SJCRH30 (cell line): ENCODE measurements at places on chromosomes 2 and 18. TPM values are rescaled to one million over a fixed set of nuclear protein-coding genes. Genes with fewer than 3 reads are reported as not detected.
A peak's percentile ranks its signal among the peaks of the same experiment; 100 is the strongest.

Gene CRIM1
- 10.2 and 12.6 TPM in 2 replicates for total RNA-seq

Gene AMER3
- total RNA-seq, result not detected in 2 replicates

Gene MORN2
- total RNA-seq, result 16.7 and 18.2 TPM in 2 replicates

GRCh38 chr2:83221258-83221657 is 1237.8 kb downstream of the SUCLG1 start:
- H3K4me1 ChIP-seq, result no peaks in the 10 kb centered on the region
- H3K27me3 ChIP-seq, result no peaks in the 10 kb centered on the region; the same call in 1 of the 2 replicates
- H3K4me3 ChIP-seq, result no peak overlapping the region

DNA sequence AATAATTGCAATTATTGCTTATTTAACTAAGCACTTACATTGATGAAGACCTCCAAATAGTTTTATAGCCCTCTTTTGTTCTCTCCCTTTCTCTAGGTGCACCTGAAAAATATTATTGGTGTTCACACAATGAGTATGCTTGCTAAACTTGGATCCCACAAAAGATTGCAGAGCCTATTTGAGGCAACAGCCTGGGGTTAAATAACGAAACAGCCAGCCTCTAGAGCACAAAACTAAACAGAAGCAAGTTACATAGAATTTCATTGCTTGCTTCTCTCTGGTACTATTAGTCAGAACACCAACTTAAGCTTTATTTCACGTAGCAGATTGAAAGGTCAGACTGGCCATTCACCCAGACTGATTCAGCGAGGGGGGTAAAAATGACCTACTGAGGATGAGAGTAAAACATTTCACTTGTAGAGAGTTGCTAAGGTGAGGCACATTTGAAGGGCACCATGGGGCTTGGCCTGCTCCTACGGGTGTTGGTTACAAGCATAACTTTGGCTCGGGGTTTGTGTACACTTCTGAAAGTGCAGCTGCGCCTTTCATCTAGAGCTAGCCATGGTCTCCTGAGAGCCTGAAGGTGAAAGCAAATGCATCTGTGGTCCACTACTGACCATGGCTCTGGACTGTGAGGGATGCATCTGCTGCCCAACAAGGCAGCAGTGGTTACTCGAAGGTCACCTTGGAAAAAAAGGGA is 225.1 kb upstream of the LRRTM1 start:
- H3K27ac ChIP-seq, result no peak overlapping the region
- no peaks in the 10 kb centered on the region for H3K36me3 ChIP-seq
- H3K4me1 ChIP-seq, result no peaks in the 10 kb centered on the region
- no peak overlapping the region for H3K4me3 ChIP-seq

DNA sequence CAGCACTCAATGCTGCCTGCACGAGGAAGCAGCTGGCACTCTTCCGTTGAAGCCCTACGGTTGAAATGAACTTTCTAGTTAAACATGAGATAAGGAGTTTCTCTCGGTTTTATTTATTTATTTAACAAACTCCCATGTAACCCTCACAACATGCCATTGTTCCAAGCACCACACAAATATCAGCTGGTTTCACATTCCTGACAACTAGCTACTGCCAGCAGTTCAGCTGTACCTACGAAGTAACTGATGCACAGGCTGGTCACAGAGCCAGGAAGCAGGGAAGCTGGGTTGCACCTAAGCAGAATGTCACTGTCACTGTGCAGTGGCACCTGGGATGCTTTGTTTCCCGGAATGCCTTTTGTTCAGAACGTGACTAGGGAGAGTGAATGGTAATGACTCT is 18.1 kb downstream of the TIMM21 start:
- H3K27ac ChIP-seq, result no peak overlapping the region
- H3K27me3 ChIP-seq, result no peaks in the 10 kb centered on the region

- H3K27me3 ChIP-seq, result no peaks in the 10 kb centered on the region
- no peak overlapping the region for H3K4me3 ChIP-seq
- peak; percentile 60 for DNase-seq
- H3K4me1 ChIP-seq, result peaks cover 12% of the 10 kb centered on the region; the same call in 1 of the 2 replicates
- no peak overlapping the region for H3K27ac ChIP-seq
- H3K36me3 ChIP-seq, result no peaks in the 10 kb centered on the region
Measured at GRCh38 chr2:54899576-54900200, 150.6 kb downstream of the RTN4 start.

GRCh38 chr2:239669899-239670460 is 269.2 kb upstream of the HDAC4 start:
- no peaks in the 10 kb centered on the region for H3K36me3 ChIP-seq
- no peaks in the 10 kb centered on the region for H3K4me1 ChIP-seq
- no peak overlapping the region for H3K4me3 ChIP-seq
- H3K27ac ChIP-seq, result no peak overlapping the region
- peaks cover 3% of the 10 kb centered on the region for H3K27me3 ChIP-seq
- no peak for DNase-seq

DNA sequence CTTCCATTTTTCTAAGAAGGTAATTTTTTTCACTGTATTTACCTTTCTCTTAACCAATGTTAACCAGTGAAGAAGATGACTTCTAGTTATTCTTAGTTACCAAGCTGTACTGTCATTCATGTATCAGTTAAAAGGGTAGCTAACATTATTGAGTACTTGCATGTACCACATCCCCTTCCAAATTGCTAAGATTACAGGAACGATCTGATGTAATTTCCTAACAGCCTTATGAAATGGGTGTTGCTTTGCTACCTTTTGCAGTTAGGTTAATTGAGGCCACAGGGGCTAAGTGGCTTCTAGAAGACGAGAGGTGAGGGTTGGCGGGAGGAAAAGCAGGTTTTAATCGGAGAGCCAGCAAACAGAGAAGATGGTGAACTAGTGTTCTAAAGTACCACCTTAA is 1.8 kb upstream of the SULT6B1 start:
- no peaks in the 10 kb centered on the region for H3K36me3 ChIP-seq
- no peaks in the 10 kb centered on the region for H3K4me1 ChIP-seq
- no peak overlapping the region for H3K27ac ChIP-seq
- DNase-seq, result no peak
- no peak overlapping the region for H3K4me3 ChIP-seq

GRCh38 chr18:79979843-79980242 is 8.5 kb downstream of the TXNL4A start:
- H3K4me1 ChIP-seq, result no peaks in the 10 kb centered on the region
- H3K36me3 ChIP-seq, result no peaks in the 10 kb centered on the region; the same call in 1 of the 2 replicates
- no peak for DNase-seq
- H3K4me3 ChIP-seq, result no peak overlapping the region
- no peak overlapping the region for H3K27ac ChIP-seq
- H3K27me3 ChIP-seq, result no peaks in the 10 kb centered on the region

DNA sequence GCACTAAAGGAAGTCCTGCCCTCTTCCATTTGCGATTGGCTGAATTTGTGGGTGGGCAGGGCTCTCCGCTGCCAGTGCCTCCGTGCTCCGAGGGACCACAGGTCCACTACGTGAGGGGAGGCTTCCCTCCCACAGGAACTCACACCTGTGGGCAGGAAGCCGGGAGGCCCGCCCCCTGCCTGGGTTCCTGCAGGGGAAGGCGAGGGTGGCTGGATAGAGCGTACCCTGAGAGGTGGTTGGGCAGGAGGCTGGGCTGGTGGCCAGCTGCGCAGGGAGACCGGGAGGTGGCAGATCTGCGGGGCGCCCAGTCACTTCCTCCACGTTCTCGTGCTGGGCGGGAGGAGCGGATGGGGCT is 47.0 kb upstream of the PTH2R start:
- no peak overlapping the region for H3K27ac ChIP-seq
- no peaks in the 10 kb centered on the region for H3K27me3 ChIP-seq
- no peak overlapping the region for H3K4me3 ChIP-seq
- DNase-seq, result no peak

DNA sequence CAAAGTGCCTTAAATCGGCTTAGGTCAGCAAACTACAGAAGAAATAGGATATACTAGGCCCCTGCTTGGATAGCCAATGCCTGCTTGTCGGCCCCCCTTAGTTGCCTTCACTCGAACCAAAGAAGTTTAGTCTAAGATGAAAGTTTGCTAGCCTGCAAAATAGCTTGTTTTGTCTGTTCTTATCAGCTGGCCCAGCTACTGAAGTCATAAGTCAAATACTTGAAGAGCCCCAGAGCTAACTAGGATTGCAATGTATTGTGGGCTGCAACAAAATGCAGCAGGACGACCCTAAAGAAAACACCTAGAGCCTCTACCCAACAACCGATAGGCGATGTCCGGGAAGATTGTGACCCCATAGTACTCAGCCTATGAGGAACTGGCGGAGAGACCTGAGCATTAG is 183.5 kb upstream of the HS6ST1 start:
- no peaks in the 10 kb centered on the region for H3K27me3 ChIP-seq
- no peaks in the 10 kb centered on the region for H3K36me3 ChIP-seq
- no peak overlapping the region for H3K4me3 ChIP-seq
- no peak for DNase-seq
- H3K4me1 ChIP-seq, result peaks cover 17% of the 10 kb centered on the region

DNA sequence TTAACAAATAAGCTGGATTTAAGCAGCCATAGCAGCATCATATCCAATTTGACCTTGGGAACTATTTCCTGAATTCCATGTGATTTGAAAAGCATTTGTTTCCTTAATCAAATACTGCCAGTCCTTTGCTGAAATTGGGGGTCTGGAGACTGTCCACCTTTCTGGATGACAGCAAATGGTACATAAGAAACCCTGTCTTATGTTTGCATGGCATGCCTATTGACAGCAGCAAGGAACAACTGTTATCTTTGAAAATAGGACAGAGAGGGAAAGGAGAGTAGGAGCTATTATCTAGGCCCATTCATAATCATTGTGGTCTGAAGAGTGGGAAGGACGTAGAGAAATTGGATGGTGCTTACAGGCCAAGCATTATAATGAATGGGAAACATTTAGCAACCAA is 129.2 kb upstream of the CTNNA2 start:
- no peaks in the 10 kb centered on the region for H3K36me3 ChIP-seq
- no peak overlapping the region for H3K27ac ChIP-seq
- no peak overlapping the region for H3K4me3 ChIP-seq
- no peak for DNase-seq

DNA sequence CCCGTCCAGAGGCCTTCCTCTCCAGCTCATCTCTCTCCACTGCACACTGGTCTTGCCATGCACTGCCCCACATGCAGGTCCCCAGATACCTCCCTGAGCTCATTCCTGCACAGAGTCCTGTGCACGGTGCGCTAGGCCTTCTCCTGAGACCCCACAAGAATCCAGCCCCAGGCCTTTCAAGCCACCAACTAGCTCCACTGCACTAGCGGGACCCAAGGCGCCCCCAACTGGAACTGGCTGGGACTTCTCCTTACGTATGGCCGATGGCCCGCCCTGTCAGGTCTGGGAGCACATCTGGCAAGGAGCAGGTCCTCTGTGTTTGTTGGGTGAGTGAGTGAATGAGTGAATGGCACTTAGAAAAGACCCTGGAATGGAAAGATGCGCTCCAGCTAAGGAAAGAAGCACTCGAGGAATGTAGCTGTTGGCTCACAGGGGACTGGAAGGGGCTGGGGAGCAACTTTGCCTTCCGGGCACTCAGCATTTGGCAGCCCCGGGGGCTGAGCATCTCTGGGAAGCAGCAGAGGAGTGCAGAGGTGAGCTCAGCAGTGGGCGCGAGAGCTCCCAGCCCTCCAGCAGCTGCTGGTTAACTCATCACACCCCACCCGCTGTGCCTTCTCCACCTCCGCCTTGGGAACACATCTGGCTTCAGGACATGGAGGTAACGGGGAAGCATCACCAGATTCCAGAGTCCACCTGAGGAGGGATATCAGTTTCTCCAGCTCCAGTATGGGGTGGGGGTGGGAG is 223.1 kb downstream of the GLI2 start:
- H3K4me1 ChIP-seq, result peaks cover 4% of the 10 kb centered on the region
- H3K27ac ChIP-seq, result no peak overlapping the region
- no peak overlapping the region for H3K4me3 ChIP-seq
- H3K27me3 ChIP-seq, result no peaks in the 10 kb centered on the region
- H3K36me3 ChIP-seq, result peaks cover 2% of the 10 kb centered on the region; the same call in 1 of the 2 replicates

DNA sequence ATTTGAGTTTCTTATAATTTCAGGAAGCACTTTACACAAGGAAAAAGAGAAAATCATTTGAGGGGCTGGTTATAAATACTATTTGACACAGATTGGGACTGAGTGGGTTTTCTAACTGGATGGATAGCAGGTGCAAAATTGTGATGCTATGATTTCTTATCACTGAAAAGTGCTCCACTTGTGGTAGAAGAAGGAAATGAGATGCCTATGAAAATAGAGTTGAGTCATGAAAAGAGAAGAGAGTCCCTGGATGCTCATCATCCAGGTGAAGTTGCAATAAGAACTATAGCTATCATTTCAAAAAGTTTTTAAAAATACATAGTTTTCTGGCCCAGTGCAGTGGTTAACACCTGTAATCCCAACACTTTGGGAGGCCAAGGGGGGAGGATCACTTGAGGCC is 39.4 kb upstream of the NFE2L2 start:
- DNase-seq, result no peak
- H3K27me3 ChIP-seq, result no peaks in the 10 kb centered on the region

GRCh38 chr2:19158211-19158610 is 200.2 kb downstream of the OSR1 start:
- H3K4me3 ChIP-seq, result no peak overlapping the region
- no peaks in the 10 kb centered on the region for H3K4me1 ChIP-seq
- no peaks in the 10 kb centered on the region for H3K27me3 ChIP-seq
- no peaks in the 10 kb centered on the region for H3K36me3 ChIP-seq

DNA sequence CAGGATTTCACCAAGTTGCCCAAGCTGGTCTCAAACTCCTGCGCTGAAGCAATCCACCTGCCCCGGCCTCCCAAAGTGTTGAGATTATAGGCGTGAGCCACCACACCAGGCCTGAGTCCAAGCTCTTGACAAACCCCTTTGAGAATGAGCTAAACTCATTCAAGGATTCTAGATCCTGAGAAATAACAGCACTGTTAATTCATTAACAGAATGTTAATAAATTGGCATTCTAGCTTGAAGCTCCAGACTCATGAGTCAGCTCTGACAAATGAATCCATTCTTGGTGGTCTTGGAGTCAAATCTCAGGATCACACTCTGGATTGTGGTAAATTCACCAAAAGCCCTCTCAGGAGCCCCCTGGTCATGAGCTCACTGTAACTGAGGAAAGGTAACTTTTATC is 1.8 kb downstream of the NARS1 start:
- no peaks in the 10 kb centered on the region for H3K4me1 ChIP-seq
- H3K27ac ChIP-seq, result no peak overlapping the region
- no peak overlapping the region for H3K4me3 ChIP-seq
- no peaks in the 10 kb centered on the region for H3K27me3 ChIP-seq
